ENCODE measurements at places on chromosomes 3 and 15. TPM values are rescaled to one million over a fixed set of nuclear protein-coding genes. Genes with fewer than 3 reads are reported as not detected.

The GHRL gene
- not detected for total RNA-seq

The IQCF5 gene
- not detected for total RNA-seq

The SYNPR gene
- not detected for total RNA-seq

The AADACL2 gene
- total RNA-seq = not detected

The CHRFAM7A gene
- total RNA-seq = 3.8 TPM

The C3orf22 gene
- not detected for total RNA-seq

The TTLL13 gene
- total RNA-seq = 0.48 TPM

The CDHR4 gene
- total RNA-seq = 0.53 TPM

The GPR62 gene
- total RNA-seq = not detected

The CA12 gene
- 158 TPM for total RNA-seq

The KIF23 gene
- total RNA-seq = 72.4 TPM

All from A549 treated with CpdA at 1 μM for 4 hours (cell line).